Right kidney (tissue), 9 donors: ENCODE measurements at places on chromosomes 5 and 9.

DNA sequence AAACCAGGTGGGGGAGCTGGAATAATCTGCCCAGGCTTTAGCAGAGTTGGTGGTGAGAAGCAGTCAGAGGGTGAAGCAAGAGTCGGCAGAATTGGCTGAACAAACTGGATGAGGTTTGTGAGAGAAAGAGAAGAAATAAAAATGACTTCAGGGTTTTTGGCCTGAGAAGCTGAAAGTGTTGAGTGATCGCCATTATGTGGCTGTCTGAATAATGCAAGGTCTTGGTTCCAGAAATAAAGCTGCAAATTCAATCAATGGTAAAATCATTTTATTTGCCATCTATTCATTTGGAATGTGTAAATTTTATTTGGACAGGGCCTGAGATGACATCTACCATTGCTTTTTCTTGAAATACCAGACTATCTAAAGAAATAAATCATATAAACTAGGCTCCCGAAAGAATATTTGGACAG lies 50.4 kb upstream of the DAB2 start:
- no peak for DNase-seq

DNA sequence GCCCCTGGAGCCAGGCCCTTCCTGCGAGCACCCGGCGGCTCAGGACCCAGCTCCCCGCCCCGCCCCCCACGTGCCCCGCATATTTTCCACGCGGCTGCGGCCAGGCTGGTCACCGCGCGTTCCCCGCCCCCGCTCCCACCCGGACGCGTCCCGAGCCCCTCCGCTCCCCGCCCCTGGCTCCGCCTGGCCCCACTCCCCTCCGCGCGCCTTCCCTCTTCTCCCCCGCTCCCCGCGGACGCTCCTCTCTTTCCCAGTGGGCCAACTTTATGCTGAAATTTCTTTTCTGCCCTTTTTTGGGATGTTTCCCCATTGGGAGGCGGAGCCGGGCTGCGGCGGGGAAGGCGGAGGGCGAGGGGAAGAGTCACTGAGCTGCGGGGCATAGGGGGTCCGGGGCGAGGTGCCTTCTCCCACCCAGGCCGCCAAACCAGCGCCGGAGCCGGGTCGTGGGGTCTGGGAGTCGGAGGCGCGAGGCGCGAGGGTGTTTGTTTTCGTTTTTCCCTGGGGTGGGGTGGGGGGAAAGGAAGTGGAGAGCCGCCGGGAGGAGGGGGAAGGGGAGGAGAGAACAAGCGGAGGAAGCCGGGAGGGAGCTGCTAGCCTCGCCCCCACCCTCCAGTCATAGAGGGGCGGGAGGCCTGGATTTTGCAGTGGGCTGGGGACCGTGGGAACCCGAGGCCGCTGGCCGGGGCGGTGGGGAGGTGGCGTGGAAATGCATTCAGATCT lies 1.0 kb upstream of the TPM2 start:
- DNase-seq, result peak; percentile 71

DNA sequence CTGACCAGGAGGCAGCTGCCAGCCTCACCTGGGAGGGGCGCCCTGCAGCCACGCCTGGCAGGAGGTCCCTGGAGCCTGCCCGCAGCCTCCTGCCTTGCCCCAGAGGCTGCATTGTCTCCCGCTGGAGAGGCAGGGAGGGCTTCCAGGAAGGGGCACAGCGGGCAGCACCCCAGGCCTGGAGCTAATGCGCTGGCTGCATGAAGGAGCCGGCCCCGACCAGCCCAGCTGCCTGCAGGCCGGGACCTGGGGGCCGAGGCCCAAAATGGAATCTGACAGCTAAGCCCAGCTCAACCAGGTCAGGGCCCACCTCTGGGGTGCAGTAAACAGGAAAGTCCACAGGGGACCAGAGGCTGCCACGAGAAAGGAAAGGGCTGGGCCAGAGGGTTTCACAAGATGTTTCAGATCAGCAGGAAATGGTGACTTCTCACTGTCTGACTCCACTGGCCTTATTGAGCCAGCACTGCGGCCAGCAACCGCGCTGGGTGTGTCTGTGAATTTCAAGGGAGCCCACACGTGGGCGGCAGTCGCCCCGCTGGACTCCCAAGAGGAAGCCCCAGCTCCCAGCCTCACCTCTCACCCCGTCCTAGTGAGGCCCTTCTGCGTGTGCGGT lies 18.6 kb upstream of the NOTCH1 start:
- DNase-seq, result no peak

- DNase-seq, result no peak
Observed at GRCh38 chr9:136688274-136689107, 1.2 kb upstream of the AGPAT2 start.

DNA sequence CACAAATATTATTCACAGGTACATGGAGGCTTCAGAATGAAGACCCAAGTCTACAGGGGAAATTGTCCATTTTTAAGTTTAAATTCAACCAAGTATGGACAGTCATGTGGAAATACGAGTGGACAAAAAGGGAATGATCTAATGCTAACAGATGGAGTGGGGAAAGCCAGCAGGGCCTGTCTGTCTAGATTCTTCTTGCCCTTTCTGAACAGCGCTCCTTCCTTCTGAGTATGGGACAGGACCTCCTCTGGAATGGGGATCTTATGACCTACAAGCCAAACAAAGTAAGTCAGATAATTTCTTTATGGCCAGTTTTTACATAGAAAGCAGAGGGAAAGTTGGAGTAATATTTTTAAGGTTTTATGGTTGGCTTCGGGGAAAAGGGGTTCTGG lies 119.8 kb upstream of the NEK6 start:
- DNase-seq, result no peak

DNA sequence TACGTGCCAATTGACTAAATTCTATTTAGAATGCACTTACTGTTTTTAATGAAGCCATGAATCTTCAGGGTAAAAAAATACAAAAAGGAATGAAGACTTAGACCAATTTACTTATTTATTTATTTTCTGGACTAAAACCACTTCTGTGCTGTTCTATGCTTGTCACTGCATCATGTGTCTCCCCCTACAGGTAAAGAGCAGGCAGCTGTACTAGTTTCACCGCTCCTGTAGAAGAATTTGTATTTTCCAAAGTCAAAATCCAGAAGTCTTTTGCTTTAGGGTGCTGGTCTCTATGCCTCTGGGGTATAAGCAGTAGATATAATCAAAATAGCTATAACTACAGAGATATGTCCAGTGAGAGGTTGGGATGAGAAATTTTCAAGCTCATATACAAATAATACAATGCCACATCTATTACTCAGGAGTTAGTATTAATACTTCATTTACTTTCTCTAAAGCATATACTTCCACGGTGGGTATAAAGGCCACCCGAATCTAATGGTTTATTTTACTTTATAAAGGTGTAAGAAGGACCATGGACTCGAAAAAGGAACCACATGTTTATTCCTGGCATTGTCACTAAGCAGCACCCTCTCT lies 591.5 kb downstream of the RAB3C start:
- DNase-seq, result no peak

GRCh38 chr5:139457653-139458306 lies 4.8 kb downstream of the ECSCR start:
- no peak for DNase-seq

DNA sequence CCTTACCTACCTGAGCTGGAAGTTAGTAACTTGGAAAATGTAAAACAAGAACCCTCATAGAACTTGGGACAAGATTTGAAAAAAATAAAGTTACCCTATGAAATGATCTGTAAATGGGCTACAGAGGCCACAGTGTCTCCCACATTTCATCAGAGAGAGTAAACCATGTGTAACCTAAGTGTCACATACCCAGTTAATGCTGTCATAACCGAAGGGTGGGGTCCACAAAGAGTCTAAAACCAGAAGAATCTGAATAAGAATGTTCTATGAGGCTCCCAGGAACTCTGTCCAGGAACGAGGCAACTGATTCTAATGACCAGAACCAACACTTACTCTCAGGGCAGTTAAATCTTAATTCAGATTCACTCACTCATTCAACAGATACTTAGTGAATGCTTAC lies 1.0 kb upstream of the FAM13B start:
- no peak for DNase-seq

DNA sequence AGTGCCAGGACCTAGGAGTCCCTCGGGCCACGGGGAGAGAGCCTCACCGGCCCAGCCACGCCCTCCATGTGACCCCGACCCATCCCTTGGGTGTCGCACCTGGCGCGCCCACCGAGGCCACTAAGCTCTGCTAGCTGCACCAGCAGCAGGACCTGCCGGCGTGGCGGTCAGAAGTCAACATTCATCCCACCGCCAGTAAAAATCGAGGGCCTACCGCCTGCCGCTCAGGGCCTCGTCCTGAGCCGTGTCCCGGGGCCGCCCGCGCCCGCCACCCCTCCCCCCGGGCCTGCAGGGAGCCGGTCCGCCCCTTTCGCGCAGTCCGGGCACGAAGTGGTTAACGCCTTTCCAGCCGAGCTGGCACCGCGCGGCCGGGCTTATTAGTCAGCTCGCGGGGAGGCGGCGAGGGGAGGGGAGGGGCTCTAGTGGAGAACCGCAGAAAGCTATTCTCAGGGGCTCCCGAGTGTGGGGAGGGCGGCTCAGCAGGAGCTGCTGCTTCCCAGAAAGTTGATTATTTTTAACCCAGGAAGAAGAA lies 124.4 kb downstream of the C9orf50 start:
- peak; percentile 96 for DNase-seq

- DNase-seq, result no peak
Observed at GRCh38 chr5:91170266-91170665, 212.9 kb downstream of the ARRDC3 start.

DNA sequence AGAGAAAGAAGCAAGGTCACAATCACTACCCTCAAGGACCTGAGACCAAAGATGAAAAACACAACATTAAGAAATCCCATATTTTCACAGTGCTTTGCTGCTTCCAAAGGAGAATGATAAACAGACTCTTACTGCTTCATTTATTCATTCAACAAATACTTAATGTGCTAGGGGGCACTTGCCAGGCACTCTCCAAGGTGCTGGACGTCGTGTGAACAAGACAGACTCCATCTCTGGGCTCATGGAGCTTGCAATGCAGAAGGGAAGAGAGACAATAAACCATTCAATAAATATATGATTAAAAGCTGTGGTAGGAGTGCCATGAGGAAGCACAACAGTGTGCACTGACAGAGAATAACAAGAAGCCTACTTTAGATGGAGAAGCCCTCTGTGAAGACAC lies 327.7 kb downstream of the CDK5RAP2 start:
- no peak for DNase-seq

- peak; percentile 9 for DNase-seq
Observed at GRCh38 chr5:93886917-93887361, 145.5 kb upstream of the POU5F2 start.

DNA sequence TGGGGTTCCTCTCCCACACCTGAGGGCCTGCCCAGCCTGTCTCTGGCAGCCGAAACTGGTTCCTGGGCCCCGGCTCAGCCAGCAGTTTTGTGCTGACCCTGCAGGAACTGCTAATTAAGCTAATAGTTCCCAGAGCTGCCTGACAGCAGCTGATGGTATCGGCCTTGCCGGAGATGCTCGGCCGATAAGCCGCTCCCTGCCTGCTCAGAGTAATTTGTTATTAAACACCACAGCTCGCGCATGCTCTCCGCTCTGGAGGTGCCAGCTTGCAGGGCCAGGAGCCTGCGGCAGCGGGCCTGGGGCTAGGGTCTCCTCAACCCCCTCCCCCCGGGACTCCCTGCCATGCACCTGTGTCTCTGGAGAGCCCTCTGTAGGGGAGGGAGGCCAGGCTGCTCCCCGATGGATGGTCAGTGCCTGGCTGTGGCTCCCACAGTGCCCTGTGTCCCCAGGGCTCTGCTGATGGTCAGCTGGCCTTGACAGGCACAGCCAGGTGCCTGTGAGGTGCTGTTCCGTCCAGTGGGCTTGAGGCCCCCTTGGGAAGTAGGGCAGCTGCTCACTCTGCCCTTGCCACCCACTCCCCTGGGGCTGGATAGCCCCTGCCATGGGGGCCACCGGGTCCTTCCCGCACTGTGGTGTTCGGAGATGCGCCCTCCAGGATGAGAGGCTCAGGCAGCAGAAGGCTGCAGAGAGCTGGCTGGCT lies 41.7 kb downstream of the RXRA start:
- DNase-seq, result no peak

GRCh38 chr9:83166372-83166771 lies 103.4 kb upstream of the RASEF start:
- peak; percentile 34 for DNase-seq

DNA sequence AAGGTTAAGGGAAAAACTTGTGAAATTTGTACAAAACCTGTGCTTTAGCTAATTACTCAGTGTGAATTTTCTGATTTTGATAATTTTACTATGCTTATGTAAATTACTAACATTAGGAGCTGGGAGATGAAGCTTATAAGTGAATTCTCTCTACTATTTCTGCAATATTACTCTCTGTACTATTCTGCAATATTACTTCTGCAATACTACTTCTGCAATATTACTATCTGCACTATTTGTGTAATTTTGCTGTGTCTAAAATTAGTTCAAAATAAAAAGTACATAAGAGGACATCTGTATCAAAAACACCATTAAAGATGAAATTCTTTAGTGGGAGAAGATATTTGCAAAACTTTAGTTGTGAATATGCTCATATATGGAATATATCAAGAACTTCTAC lies 62.9 kb downstream of the C9 start:
- no peak for DNase-seq

GRCh38 chr5:133273661-133274596 lies 222.1 kb downstream of the HSPA4 start:
- no peak for DNase-seq

DNA sequence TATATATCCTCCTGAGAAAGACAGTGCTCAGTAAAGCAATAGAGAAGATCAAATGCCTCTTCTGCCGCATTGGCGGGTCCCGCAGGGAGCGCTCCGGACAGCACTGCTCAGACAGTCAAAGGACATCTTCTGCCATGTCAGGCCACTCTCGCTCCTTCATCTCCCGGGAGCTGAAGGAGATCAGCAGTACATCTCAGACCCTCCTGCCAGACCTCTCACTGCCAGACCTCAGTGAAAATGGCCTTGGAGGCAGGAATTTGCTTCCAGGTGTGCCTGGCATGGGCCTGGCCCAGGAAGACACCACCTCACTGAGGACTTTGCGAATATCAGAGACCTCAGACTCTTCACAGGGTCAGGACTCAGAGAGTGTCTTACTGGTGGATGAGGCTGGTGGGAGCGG lies 12.2 kb downstream of the PTGER4 start:
- no peak for DNase-seq

DNA sequence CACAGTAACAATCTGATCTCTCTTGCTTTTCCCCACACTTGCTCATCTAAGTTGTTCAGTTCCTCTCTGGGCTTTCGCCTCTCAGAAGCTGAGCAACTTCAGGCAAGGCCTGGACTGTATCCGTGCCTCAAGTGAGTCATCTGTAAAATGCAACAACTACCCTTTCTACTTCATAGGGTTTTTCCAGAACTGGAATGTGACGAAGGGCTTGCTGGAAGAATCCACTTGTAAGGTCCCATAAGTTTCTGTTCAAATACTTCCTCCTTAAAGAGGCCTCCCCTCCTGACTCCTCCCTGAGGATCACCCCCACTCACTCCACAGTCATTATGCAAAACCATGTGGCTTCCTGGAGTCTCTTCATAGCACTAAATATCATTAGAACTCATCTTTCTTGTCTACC lies 17.5 kb upstream of the INSYN2B start:
- DNase-seq, result no peak

- peak; percentile 19 for DNase-seq
Observed at GRCh38 chr9:101736717-101737116, 1.7 kb downstream of the GRIN3A start.

GRCh38 chr5:96391921-96392320 lies 41.1 kb downstream of the PCSK1 start:
- DNase-seq, result no peak
